Body of pancreas (tissue), 4 donors: ENCODE measurements at places on chromosomes 13 and 19.

DNA sequence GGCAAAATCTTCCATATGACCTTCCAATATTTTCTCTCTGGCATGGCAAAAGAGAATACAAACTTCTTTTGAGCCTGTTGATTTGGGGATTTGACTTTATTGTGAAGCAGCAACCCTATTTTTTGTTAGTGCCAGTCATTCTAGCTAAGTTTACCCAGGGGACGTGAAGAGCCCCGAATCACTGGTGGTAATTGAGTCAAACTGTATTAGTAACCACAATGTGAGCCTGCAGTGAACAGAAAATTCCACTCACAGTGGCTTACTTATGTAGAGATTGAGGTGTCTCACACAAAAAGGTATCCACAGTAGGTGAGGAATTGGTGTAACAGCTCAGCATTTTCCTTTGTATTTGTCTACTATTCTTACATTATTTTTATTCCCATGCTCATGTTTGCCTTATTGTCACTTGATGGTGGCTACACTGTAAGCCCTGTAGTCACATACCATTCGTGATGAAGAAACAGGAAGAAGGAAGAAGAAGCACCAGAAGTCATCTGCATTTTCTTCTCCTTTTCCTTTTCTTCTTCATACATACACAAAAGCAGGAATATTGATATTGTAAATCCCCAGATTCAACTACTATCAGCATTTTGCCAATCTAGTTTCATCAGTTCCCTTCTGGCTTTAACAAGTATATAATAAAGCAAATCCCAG lies 33.3 kb upstream of the MYCBP2 start:
- no peaks in the 10 kb centered on the region for H3K4me1 ChIP-seq
- DNase-seq, result no peak
- H3K4me3 ChIP-seq, result no peak overlapping the region
- H3K36me3 ChIP-seq, result no peaks in the 10 kb centered on the region
- H3K27me3 ChIP-seq, result no peaks in the 10 kb centered on the region
- H3K27ac ChIP-seq, result no peak overlapping the region

- H3K4me3 ChIP-seq, result no peak overlapping the region
- peaks cover 30% of the 10 kb centered on the region for H3K4me1 ChIP-seq
- peak; percentile 97 for DNase-seq
- no peaks in the 10 kb centered on the region for H3K36me3 ChIP-seq
Observed at GRCh38 chr19:49338691-49339300, 3.6 kb downstream of the CD37 start.

DNA sequence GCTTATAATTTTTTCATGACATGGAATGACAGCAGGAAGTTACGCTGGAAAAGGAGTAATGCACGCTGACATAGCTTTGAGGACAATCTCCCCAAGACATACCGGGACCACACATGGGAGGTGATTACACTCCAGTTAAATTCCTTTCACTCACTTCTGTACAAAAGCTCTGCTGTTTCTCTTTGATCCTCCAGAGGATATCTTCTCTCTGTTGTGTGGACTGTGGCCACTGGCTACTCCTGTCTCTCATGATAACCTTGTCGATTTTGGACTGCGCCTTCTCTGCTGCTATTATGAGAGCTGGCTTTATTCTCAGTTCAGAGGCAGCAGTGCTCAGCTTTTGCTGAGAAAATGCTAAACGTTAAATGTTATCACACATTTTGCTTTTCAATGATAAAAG lies 464.6 kb downstream of the FGF9 start:
- DNase-seq, result no peak
- no peaks in the 10 kb centered on the region for H3K36me3 ChIP-seq
- H3K27ac ChIP-seq, result no peak overlapping the region
- H3K4me3 ChIP-seq, result no peak overlapping the region
- no peaks in the 10 kb centered on the region for H3K4me1 ChIP-seq

- no peak overlapping the region for H3K27ac ChIP-seq
- no peak for DNase-seq
- H3K27me3 ChIP-seq, result no peaks in the 10 kb centered on the region
- H3K4me1 ChIP-seq, result peaks cover 2% of the 10 kb centered on the region
- no peaks in the 10 kb centered on the region for H3K36me3 ChIP-seq
Observed at GRCh38 chr13:94168783-94169453, 310.6 kb downstream of the DCT start.

- no peak overlapping the region for H3K4me3 ChIP-seq
- no peak overlapping the region for H3K27ac ChIP-seq
- no peaks in the 10 kb centered on the region for H3K36me3 ChIP-seq
- H3K4me1 ChIP-seq, result no peaks in the 10 kb centered on the region
- H3K27me3 ChIP-seq, result no peaks in the 10 kb centered on the region
Observed at GRCh38 chr13:47019977-47020376, 123.1 kb upstream of the HTR2A start.
